ENCODE measurements at places on chromosomes 1 and 21. TPM values are rescaled to one million over a fixed set of nuclear protein-coding genes. Genes with fewer than 3 reads are reported as not detected.

The ITLN1 gene
- total RNA-seq, result not detected

The CELA3B gene
- not detected for total RNA-seq

The PODN gene
- total RNA-seq, result 43.3 TPM

The ALPL gene
- 8.0 TPM for total RNA-seq

GRCh38 chr1:225253784-225254183 lies 174.1 kb downstream of the LBR start:
- DNase-seq, result peak; percentile 3

DNA sequence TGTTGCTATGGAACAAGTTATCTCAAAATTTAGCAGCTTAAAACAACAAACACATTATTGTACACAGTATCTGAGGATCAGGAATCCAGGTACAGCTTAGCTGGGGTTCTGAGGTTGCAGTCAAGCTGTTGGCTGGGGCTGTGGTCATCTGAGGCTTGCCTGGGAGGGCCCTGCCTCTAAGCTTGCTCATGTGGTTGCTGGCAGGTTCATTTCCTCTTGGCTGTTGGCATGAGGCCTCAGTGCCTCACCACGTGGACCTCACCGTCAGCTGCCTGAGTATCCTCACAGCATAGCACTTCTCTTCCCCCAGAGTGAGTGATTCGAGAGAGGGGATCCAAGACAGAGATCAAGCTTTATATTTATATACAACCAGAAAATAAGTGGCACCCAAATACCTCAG lies 18.6 kb downstream of the NTPCR start:
- DNase-seq, result peak; percentile 21

GRCh38 chr1:201053155-201053860 lies 29.8 kb upstream of the KIF21B start:
- peak; percentile 57 for DNase-seq

DNA sequence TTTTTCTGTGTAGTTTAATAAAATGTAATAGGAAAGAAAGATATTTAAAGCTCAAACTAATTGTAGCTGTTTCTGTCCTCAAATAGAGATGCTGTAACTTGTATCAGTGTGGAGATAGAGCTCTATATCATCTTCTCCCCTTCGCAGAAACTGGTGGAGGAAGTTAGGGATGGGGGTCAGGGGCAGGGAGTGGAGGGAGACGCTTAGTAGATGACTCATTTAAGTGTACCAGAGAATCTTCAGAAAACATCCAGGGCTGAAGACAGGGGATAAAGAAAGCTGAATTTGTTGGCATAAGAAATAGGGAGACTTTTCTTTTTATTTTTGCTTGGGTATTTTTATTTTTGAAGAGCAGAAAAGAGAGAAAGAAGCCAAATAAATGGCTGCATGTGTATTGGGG lies 282.6 kb upstream of the DPYD start:
- no peak for DNase-seq

DNA sequence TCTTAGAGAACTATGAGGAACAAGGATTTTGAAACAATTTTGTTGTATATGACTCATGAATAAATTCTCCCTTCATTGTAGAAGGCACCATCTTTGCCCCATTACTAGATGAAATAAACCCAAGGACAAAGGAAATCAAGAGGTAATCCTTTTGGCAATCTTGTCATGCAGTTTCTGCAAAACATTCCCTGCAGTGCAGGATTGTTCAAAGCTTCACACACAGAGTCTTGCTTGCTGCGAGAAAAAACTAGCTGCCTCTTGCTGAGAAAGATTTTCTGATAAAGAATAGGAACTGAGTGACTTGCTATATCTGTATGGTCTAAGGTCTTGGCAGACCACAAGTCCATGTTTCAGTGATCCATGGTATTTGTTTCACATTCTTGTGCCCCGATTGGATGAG lies 657.4 kb upstream of the ADGRL4 start:
- no peak for DNase-seq

- DNase-seq, result peak; percentile 81
These were observed at the start of gene TINAGL1 for GRCh38 chr1:31576201-31576669. TSS of gene TINAGL1 (plus strand) at chr1:31576515. CDS start at chr1:31577149, 634 bp downstream.

DNA sequence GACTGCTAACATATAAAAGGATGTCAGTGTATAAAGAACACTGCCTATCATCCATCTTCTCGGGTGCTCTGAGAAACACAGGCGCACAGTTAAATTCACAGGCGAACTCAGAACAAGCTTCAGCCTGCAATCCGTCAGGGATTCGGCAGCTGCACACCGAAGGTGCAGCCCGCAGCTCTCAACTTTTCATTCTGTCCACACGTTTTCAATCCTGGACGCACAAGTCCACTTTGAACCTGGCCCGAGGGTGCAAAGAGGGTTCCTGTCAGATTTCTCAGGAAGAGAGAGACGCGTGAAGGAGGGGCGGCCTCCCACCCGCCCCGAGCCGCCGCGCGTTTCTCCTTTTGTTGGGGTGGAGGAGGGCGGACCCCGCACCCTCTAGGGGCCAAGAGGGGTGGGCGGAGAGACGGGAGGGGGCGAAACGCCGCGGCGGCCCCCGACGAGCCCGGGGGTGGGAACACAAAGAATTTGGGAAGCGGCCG lies 724 bp downstream of the DOCK7 start:
- DNase-seq, result peak; percentile 79

- no peak for DNase-seq
These were observed 157.2 kb downstream of the PLA2G4A start for GRCh38 chr1:186985889-186986491.

DNA sequence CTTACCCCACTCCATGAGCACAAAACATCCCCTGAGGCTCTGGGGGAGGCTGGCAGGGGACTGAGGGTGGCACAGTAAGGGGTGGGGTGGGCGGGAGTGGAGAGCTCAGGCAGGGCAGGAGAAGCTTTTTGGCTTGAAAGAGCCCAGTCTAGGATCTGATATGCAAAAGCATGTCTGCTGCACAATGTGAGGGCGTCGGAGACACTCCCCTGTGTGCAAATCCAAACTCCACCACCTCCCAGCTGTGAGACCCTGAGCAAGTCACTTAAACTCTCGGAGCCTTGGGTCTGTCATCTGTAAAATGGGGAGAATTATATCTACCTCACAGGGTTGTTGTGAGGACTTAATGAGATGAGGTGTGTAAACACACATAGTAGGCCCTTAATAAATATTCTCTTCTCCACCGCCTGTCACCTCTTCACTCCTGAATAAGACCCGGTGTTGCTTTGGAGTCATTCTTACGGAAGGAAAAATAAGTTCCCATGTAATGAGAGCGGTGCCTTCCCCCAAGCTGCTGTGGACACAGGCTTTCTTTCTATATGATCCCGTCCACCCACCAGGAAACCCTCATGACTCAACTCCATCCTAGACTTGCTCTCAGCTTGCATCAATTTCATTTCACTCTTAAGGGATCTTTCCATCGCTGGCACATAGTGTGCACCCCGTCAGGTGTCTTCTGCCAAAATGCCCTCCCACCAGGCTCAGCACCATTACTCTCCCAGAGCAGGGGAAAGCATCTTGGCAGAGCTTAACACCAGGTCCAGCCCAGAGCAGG lies 12.5 kb downstream of the KCNN3 start:
- DNase-seq, result no peak

- DNase-seq, result no peak
These were observed 710.2 kb downstream of the AMY1C start for GRCh38 chr1:104459886-104460285.

GRCh38 chr1:37124501-37124900 lies 90.2 kb upstream of the GRIK3 start:
- DNase-seq, result peak; percentile 51

DNA sequence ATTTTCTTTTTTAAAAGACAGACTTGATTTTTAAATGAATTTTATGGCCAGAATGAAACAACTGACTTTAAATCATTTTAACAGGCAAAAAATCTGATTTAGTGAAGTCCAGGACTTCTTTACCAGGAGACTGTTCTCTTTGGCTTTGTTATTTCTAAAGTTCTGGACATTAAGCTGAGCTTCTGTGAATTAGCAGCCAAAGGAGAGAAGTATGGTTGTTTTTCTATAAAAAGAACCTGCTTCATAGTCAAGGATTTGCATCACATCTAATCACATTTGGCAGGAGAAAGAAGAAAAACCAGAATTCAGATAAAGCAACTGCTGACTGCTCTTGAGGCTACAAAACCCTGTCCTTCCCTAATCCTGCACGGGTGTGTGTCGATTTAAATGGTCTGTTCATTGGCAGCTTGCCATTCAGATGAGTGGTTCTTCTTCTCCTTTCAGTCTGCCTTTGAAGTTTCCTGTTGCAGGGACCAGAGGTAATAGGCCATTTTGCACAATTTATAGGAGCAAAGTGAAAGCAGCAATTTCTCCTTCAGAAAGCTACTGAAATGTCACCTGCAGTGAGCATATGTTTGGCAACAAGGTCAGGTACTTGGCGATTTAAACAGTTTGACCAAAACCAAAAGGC lies 215.4 kb downstream of the OLFM3 start:
- no peak for DNase-seq

DNA sequence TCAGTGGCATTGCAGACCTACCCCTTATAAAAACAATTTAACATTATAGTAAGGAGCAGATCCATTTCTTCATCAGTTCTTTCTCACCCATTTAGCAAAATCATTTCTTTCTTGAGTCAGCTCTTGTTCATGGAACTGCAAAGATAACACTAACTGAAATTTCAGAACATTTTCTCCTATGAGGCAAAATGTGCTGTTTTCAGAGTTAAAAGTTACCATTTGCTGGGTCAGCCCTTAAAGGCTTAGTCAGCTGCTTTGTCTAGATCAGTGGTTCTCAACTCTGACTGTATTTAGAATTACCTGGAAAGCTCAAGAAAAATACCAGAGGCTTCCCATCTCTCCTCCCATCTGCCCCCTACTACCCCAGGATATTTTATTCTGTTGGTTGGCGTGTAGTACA lies 12.2 kb downstream of the METTL13 start:
- DNase-seq, result peak; percentile 79

DNA sequence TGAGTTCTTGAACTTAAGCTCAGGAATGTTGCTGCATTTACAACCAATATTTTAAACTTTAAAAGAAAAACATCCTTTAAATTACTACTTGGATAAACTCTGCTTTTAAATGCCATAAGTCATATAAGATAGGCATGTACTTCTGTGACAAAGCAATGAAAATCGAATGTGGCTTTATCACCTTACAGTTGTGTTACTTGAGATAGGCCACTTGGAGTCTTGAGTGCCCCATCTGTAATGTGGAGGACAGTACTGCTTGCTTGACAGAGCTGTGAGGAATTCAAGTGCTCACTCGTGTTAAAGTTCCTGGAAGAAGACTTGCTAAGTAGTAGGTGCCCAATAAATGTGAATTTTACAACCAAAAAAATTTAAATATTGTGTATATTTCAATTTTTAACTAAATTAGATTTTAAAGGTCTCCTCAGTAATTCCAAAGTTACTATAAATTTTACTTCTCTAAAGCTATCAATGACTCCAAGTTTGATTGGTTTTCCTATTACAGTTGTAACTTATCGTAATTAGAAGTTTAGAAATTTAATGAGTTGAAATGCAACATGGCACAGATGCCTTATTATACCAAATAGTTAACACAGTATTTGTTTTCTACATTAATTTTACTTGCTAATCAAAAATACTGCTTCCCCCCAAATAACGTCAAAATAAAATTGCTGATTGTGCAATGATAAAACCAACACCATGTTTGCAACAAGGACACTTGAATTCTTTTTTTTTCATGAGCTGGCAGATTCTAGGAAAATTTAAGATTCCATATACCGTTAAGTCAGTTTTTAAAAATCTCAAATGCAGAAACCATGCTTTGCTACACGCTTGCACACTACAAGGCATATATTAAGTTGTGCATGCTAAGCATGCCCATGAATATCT lies 21.8 kb downstream of the PSMB2 start:
- no peak for DNase-seq

DNA sequence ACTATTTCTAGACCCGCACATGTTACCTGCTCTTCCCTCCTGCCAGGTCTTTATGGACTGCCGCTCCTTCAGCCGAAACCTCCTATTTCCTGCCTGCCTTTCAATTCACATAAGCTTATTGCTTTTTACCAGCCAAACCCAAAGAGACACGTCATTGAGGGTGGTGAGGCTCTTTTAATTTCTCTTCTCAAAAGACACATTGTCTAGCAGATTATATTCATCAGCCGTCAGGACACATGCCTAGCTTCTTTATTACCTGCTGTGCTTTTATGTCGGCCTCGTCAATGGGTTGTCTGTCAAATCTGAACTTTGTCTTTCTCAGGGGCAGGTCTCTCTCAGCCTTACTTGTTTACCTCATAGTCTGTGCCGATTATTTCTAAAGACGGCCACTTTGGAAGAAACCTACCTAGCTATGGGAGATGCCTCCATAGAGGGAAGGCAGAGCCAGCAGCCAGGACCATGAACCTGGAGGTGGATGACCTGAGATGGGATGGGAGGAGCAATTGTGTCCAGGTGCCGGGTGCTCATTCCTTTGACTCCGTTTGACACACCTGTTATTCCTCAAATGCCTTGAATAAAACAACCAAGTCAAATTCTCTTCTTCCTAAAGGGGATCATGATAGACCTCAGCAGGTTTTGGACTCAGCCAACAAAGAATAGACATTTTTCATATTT lies 42.0 kb downstream of the ZBTB18 start:
- peak; percentile 23 for DNase-seq

- DNase-seq, result no peak
These were observed 89.6 kb downstream of the LEPR start for GRCh38 chr1:65509912-65510680.

DNA sequence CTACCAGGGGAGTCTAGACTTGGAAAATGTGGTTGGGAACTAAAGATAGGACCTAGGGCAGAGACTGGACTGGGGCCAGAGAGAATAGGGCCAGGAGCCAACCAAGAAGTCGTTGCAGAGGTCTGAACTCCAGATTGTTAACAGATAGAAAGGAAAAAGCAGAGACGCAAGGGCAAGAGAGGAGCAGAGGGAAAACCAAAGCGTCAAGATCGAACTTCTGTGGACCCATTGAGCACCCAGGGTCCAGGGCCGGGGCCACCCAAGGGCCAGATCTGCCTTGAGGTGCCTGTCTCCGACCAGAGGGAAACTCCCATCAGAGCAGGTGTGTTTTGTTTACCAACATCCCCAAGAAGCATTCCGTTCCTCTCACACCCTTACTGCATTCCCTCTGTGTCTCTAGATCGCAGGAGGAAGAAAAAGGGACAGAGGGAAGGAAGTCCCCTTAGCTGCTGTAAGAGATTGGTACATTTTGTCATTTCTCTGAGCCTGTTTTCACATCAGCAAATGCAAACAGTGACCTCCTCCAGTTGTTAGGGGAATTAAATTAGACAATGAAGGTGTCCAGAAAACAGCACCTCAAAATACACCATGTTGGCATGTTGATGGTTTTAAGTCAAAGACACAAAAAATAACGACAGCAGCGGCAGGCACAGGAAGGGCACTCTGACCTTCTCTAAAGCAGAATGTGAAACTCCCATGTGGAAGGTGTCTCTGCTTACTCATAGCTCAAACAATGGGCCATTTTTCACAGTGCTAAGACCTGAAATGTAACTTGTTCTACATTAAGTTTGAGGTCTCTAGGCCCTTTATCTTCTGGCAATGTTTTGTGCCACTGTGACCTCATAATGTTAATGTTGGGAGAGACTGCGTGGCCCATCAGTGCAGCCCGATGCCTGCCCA lies 105.8 kb upstream of the RAB4A start:
- peak; percentile 18 for DNase-seq

DNA sequence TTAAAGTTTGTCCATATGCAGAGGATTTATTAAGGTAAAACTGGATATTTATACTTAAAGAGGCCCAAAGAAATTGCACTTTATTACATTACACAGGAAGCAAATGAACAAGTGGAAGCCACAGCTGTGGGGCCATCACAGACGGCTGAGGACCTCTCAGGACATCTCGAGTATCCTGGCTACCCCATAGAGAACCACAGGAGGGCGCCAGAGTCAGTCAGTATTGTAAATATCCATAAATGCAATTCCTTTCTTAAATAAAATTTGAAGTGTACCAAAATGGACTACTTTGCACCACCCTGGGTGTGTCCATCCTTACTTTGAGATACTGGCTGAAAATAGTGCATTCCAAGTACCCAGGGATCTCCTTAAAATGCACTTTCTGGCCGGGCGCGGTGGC lies 257.2 kb downstream of the MRPL39 start:
- DNase-seq, result peak; percentile 15

Data from osteoblast (primary cell).